ENCODE measurements at places on chromosomes 3 and 15.

DNA sequence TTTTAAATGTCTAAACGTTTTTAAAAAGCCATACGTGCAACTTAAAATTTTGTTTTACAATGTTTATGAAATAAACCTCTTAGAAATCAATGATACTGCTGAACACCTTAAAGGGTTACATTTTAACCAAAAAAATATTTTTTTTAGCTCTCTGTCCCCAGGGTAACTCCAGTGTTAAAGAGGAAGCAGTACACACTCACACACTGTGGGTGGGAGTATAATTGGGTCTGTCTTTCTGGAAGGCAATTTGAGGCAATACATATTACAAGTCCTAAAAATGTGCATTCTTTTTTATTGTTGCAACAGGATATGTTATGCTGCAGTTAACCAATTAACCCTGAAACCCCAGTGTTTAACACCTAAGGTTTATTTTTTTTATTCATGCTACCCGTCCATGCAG lies 34.1 kb downstream of the WHAMM start:
- no peak for DNase-seq

DNA sequence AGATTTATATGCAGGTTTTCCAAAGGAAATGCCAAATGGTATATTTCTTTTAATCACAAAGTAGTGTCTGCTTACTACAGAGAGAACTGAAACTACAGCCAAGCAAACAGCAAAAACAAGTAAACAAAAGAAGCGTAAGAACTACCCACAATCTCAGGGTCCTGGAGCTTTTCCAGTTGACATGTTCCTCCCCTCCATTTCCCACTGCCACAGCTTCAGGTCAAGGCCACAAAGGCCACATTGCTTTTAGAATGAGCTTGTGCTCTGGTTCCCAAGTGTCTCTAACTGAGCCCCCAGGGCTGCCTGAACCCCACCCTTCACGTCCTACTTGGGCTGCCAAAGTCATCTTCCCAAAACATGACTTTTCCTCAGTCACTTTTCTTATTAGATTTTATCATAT lies 24.1 kb downstream of the CTDSPL start:
- DNase-seq = no peak

DNA sequence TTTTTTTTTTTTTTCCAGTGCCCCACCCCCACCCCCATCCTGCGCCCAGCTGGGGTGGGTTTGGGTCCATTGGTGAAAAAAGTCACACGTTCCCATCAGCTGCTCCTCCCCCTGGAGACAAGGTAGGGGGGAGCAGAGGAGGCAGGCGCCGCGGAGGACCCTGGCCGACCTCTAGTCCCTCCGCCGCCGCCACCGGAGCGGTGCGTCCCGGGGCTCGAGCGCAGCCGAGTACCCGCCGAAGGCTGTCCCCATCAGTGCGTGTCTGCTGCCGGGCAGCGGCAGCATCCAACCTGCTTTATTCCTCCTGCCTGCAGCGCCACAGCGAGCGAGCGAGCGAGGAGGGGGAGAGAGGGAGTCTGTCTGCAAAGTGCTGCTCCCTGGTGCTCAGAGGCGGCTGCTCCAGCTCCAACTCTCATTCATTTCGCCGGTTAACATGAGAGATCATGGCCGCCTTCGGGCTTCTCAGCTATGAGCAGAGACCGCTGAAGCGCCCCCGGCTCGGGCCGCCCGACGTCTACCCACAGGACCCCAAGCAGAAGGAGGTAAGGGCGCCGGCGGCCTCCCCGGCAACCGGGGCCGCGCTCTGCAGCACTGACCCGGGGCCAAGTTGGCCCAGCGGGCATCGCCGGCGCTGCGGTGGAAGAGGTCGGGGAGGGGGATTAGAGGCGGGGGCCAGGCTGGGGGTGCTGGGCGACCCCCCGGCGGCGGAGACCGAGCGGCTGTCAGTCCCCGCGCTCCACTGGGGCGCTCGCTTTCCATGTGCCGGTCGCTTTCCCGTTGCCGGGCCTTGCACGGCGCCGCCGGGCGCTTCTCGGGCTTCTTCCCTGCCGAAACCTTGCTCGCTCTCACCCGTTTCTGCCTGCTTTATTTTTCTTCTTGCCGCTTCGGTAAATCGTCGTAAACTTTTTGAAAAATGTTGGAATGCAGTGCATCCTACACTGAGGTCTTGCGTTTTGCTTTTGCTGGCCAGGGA lies 1.3 kb downstream of the MED12L start:
- DNase-seq = peak; percentile 78

DNA sequence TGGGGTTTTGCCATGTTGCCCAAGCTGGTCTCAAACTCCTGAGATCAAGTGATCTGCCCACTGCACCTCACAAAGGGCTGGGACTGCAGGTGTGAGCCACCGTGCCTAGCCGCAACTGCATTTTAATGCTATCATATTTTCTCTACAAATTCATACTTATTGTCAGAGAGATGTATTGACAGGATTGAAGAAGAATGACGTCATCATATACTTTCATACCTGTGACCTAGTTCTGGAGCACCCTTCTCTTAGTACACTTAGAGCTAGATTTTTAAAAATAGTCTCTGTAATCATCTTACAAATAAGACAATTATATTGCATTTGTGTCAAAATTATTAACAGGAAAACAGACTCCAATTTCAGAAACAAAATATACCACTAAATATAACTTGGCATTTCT lies 242.8 kb upstream of the PDZRN3 start:
- DNase-seq = no peak

DNA sequence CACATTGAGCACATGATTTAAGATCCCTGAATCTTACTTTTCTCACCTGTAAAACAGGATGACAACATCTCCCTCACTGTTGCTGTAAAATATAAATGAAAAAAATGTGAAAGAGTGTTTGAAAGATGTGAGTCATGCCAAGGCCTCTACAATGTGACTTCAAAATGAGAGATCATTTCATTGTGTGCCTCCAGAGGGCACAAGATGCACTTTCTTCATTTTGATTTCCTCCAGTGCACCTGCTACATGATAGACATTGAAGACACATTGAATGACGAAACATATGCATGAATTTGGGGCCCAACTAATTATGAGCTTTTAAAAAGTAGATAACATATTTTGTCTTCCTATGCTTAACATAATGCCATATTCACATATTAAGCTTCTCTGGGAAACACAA lies 170.3 kb downstream of the MOBP start:
- DNase-seq = no peak

DNA sequence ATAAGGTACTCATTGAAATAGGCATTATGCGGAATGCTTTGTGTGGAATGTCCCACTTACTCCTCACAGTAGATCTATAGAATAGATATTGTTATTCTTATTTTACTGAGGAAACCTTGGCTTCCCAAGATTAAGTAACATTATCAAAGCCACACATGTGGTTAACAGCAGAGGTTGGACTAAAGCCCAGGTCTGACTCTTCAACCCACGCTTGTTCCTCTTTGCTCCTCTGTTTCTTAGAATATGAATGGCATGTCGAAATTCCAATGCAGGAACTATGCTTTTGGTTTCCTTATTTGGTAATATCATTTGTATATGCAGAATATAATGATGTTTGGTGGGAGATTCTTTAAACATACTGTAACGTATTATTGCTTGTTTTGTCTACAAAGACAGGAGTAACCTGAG lies 818.8 kb upstream of the LMCD1 start:
- DNase-seq = no peak

DNA sequence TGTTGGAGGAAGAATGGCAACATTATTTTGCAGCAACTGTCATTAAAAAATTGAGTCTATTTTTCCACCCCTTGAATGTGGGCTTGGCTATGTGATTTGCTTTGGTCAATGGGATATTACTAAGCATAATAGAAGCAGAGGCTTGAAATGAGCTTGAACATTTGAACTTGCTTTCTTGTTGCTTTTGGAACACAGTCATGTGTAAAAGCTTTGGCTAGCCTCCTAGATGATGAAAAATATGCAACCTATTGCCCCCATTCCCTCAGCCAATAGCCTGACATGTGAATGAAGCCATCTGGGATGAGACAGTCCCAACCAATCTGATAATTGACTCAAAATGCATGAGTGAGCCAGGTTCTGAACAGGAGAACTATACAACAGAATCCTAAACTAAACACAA lies 78.4 kb downstream of the PLSCR2 start:
- no peak for DNase-seq

DNA sequence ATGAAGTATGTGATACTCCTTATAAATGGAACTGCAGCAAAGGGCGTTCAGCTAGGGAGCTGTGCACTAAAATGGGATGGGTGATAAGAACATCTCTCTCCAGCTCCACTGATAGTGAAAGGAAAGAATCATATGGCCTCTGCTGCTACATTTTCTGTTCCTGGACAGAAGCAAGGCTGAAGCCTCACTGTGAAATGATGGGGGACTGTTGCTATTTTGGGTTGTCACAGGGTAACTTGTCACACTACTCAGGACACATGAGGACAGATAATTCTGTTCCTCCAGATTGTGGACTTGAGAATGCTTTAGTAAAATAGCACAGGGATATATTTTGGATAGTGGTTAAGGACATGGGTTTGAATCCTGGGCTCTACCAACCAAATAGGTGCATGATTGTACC lies 423.6 kb downstream of the FHIT start:
- DNase-seq = no peak

- peak; percentile 69 for DNase-seq
Observed at GRCh38 chr3:23761440-23761896, 44.3 kb upstream of the UBE2E1 start.

DNA sequence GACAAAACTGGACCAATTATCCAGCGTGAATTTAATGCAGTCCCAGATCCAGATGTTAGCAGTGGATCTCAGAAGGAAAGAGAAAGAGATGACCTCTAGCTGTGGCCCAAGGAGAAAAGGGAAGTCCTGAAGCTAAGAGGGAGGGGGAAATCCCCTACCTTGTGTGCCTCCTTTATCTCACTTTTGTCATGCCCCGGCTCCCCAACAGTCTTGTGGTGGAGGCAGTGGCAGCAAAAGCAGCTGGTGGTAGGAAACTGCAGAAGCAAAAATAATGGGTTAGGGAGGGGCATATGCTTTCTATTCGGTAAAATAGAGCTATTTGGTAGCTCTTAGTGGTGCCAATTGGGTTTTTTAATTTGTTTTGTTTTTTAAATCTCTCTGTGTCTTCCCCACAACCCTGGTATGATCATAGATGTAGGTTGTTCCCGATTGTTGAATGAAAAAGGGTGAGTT lies 56.5 kb downstream of the MCTP2 start:
- DNase-seq = no peak

DNA sequence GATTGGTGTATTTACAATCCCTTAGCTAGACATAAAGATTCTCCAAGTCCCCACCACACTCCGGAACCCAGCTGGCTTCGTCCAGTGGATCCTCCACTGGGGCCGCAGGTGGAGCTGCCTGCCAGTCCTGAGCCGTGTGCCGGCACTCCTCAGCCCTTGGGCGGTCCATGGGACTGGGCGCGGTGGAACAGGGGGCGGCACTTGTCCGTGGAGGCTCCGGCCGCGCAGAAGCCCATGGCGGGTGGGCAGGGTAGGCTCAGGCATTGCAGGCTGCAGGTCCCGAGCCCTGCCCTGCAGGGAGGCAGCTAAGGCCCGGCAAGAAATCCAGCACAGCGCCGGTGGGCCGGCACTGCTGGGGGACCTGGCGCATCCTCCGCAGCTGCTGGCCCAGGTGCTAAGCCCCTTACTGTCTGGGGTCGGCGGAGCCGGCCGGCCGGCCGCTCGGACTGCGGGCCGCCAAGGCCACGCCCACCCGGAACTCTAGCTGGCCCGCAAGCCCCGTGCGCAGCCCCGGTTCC lies 3.5 kb upstream of the RNU5B-1 start:
- no peak for DNase-seq

- no peak for DNase-seq
Observed at GRCh38 chr3:11514191-11514821, 129.4 kb downstream of the VGLL4 start.

- DNase-seq = no peak
Observed at GRCh38 chr15:28001641-28002040, 97.5 kb downstream of the OCA2 start.

DNA sequence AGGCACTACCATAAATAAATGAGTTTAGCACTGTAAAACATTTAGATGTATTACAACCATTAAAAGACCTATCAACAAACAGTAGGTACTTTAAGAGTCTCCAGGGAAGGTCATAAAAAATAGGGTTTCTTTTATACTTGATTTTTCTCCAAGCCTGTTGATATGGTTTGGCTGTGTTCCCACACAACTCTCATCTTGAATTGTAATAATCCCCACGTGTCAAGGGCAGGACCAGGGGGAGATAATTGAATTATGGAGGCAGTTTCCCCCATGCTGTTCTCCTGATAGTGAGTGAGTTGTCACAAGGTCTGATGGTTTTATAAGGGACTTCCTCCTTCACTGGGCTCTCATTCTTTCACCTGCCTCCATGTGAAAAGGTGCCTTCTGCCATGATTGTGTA lies 468.9 kb upstream of the UBE2E2 start:
- peak; percentile 6 for DNase-seq

- no peak for DNase-seq
Observed at GRCh38 chr15:70526974-70527325, 236.4 kb downstream of the UACA start.

- no peak for DNase-seq
Observed at GRCh38 chr15:100794008-100794407, 85.6 kb upstream of the ALDH1A3 start.

- DNase-seq = no peak
Observed at GRCh38 chr3:179463319-179463718, 12.0 kb upstream of the GNB4 start.

DNA sequence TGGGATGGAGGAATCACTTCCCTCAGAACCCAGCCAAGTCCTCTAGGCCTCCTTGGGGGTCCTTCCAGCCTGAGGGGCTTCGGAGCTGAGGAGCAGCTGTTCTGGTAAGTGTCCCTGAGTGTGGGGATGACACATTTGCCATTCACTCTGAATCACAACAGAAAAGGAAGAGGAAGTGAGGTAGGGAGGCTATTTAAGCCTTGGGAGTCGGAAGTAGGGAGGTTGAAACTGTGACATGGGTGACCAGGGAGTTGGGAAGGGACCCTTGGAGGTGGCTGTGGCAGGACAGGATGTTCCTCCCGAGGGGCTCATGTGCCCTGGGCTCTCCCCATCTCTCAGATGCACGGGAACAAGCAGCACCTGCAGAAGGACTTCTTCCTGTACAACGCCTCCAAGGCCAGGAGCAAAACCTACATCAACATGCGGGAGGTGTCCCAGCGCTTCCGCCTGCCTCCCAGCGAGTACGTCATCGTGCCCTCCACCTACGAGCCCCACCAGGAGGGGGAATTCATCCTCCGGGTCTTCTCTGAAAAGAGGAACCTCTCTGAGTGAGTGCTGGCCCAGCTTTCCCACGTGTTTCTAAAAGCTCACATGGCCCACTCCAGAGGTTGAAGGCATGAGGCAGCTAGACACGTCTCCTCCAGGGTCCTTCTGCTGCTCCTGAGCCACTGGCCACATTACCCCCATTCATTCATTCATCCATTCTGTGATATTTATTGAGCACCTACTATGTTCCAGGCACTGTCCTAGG lies 43.3 kb downstream of the CAPN3 start:
- no peak for DNase-seq
